ENCODE measurements at places on chromosomes 2 and 18. TPM values are rescaled to one million over a fixed set of nuclear protein-coding genes. Genes with fewer than 3 reads are reported as not detected.

Gene BCL2L11
- 47.2 TPM for total RNA-seq

Gene RPRM
- not detected for total RNA-seq

Gene KCTD1
- 2.8 TPM for total RNA-seq

- H3K27me3 ChIP-seq: peaks cover 29% of the 10 kb centered on the region
- DNase-seq: no peak
- no peaks in the 10 kb centered on the region for H3K36me3 ChIP-seq
- H3K4me1 ChIP-seq: no peaks in the 10 kb centered on the region
- no peak overlapping the region for H3K4me3 ChIP-seq
Measured at GRCh38 chr2:50347358-50348044, 684.4 kb downstream of the NRXN1 start.

DNA sequence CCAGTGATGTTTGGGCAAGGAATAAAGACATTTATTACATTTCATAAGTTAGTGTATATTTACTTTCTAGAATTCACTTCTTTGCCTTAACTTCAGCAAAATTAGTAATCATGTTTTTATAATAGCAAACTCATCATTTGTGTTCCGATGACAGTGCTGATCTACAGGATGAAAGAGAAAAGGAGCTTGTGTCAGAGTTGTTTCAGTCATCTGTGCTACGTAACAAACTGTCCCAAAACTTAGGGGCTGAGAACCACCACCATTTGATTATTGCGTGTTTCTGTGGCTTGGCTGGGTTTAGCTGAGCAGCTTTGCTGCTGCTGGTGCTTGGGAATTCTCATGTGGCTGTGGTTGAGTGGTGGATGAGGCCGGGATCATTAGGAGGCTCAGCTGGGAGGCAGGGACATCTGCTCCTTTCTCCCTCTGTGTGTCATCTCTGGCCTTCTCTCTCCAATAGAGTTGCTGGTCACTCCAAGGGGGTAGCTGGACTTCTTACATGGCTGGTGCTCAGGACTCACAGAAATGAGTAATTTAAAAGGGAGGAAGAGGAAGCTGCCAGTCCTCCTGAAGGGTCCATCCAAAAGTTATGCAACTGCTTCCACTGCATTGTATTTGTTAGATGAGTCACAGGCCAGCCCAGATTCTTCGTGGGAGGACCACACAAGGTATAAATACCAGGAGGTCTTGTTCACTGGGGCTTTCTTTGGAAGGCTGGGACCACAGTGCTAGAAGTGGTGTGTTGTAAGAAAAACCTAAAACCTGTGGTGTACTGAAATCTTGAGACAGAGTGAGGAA is 43.4 kb upstream of the HAAO start:
- H3K4me1 ChIP-seq: peaks cover 2% of the 10 kb centered on the region
- DNase-seq: no peak
- no peaks in the 10 kb centered on the region for H3K36me3 ChIP-seq
- no peak overlapping the region for H3K4me3 ChIP-seq
- H3K27me3 ChIP-seq: no peaks in the 10 kb centered on the region

DNA sequence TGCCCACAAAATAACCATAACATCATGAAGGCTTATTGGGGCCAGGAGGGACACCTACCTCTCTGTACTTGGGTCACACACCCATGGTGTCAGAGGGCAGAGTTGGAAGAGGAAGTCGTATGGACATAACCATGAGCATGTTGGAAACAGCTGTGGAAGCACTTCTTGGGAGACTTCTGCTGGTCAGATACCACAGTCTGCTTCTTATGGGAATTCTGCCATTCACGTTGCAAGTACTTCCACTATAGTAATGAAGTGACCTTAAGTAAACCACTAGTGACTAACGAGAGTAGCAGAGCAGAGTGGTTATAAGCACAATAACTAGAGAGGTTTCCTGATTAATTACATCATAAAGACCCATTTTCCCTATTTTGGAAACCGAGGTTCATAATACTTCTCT is 61.1 kb upstream of the TFPI start:
- no peaks in the 10 kb centered on the region for H3K4me1 ChIP-seq
- H3K4me3 ChIP-seq: no peak overlapping the region
- DNase-seq: no peak
- no peaks in the 10 kb centered on the region for H3K36me3 ChIP-seq
- H3K27me3 ChIP-seq: no peaks in the 10 kb centered on the region

DNA sequence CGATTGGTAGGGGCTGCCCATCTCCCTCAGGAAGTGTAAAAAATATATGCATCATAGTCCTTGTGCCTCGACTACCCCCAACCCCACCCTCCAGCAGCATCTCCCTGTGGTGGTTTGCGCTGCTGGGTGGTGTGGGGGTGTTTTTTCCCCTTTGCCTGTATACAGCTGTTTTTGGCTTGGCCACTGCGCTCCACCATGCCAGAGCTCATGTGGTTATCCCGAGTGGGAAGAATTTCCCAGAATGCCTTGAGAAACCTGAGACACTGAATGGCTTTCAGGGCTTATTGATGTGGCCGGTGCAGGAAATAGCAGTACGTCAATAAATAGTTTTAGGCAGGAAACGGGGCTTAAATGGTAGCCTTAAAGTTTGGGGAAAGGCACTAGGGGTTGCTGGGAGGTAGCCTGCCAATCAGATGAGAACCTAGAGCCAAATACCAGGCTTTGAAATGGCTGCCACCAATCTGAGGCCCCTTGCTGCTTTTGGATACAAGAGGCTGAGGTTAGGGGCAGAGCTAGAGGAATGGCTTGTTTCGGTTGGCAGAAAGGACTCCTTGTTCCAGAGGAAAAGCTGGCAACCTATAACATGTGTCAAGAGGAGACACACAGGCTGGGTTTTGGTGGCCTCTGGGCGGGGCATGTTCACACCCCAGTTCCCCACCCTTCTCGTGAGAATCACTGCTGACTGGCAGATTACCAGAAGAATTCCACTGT is 144.1 kb downstream of the SMAD7 start:
- no peaks in the 10 kb centered on the region for H3K27me3 ChIP-seq
- H3K27ac ChIP-seq: peak overlapping the region; percentile 74
- peak overlapping the region; percentile 43 for H3K4me3 ChIP-seq
- H3K36me3 ChIP-seq: no peaks in the 10 kb centered on the region
- H3K4me1 ChIP-seq: peaks cover 29% of the 10 kb centered on the region
- no peak for DNase-seq

DNA sequence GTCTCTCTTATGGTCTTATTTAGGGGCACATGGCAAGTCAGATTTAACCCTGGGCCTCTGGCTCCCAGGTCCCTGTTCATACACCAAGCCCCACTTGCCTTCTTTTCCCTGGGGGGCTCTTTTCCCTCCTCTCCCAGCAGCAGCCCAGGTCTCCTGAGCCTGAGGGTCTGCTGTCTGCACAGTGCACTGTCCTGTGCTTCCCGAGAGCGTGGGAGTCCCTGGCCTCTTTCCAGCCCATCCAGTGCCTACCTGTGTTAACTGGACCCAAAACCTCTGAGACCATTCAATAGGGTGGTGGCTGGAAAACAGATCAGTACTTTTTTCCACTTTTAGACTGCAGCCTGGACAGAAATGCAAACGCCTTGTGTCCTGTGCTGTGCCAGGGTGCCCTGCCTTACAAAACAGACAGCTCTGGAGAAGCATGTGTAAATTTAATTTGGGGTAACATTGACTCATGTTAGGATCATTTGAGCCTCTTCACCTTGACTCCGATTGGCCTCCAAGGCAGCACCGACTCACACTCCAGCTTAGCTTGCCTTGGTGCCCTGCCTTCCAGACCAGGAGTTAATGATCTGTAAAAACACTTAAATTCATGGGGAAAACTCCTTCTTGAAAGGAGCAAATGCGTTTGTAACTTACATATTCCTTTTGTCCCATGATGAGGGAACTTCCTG is 34.3 kb downstream of the TWIST2 start:
- H3K4me3 ChIP-seq: no peak overlapping the region
- peaks cover 64% of the 10 kb centered on the region for H3K27me3 ChIP-seq
- no peak overlapping the region for H3K27ac ChIP-seq
- DNase-seq: no peak

GRCh38 chr2:191174442-191174841 is 23.6 kb upstream of the STAT4 start:
- peaks cover 18% of the 10 kb centered on the region for H3K4me1 ChIP-seq
- peaks cover 12% of the 10 kb centered on the region for H3K27me3 ChIP-seq
- no peak for DNase-seq
- no peak overlapping the region for H3K4me3 ChIP-seq
- no peak overlapping the region for H3K27ac ChIP-seq

DNA sequence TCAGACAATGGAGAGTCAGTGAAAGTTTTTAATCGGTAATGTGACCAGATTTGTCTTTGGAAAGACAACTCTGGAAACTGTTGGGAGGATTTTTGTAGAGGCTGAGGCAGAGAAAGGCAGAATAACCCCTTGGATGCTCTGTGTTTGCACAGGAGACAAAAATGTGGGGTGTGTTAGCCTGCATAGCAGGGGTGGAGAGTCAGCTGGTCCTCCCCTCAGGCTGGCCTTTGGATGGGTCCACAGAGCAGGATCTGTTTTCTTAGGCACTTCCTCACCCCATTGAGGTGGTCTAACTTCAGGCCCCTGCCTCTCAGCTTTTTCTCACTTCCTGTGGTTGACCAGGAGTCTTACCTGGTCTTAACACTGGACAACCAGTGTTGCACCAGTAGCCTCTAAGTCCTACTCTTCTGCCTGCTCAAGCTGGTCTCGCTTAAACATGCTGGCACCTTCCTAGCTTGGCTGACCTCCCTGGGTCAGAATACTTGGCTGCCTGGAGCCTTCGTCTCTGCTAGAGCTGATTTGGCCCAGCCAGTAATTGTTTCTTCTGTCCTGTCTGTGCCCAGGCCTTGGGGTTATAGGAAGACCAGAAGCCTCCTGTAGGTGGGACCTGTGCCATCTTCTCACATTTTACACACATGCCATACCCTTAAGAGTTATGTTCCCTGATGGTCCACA is 259.8 kb upstream of the RASGRP3 start:
- no peaks in the 10 kb centered on the region for H3K36me3 ChIP-seq
- H3K27me3 ChIP-seq: no peaks in the 10 kb centered on the region
- DNase-seq: no peak
- H3K4me1 ChIP-seq: peaks cover 2% of the 10 kb centered on the region

- H3K27me3 ChIP-seq: peaks cover 4% of the 10 kb centered on the region
- peak overlapping the region; percentile 52 for H3K4me3 ChIP-seq
- DNase-seq: no peak
- H3K27ac ChIP-seq: peak overlapping the region; percentile 0
- H3K36me3 ChIP-seq: peaks cover 4% of the 10 kb centered on the region
- peaks cover 18% of the 10 kb centered on the region for H3K4me1 ChIP-seq
Measured at GRCh38 chr2:102138331-102138730, 4.2 kb upstream of the IL1R1 start.

- no peaks in the 10 kb centered on the region for H3K4me1 ChIP-seq
- H3K36me3 ChIP-seq: peaks cover 4% of the 10 kb centered on the region
- DNase-seq: no peak
- no peak overlapping the region for H3K4me3 ChIP-seq
Measured at GRCh38 chr2:13193900-13194299, 477.2 kb downstream of the TRIB2 start.

DNA sequence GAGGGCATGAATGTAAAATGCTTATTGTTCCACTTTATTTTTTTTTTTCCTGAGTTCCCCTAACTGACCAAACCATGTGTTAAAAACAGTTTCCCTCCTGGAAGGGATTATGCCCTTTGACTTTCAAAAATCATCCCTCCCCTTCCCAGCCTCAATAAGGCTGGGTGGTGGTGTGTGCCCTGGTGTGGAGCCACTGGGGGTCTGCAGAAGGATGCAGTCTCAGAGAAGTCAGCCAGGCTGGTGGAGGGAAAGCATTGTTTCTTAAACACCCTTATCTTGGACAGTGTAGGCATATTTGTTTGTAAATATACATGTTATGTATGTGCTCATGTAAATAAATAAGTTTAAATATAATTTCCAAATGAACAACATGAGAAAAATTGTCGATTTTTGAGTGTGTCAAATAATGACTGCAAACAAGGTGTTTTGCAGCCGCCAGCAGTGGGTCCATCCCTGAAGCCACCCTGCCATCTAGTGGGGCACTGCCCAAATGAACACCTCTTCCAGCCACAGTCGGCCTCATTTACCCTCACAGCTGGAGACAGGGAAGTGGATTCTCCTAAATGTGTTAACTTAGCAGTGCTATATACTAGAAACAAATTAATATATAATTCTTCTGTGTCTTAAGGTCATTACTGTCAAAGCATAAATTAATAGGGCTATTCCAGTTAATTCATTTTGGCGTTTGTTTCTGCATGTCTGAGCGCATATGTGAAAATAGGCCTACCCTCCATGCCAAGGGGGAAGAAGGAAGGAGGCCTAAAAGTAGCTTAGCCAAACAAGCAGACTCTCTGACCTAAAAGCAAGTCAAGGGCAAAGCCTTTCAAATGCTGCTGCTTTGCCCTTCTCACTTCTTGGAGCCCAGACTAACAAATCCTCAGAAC is 209.6 kb upstream of the PIK3C3 start:
- H3K27me3 ChIP-seq: no peaks in the 10 kb centered on the region
- no peak for DNase-seq
- H3K27ac ChIP-seq: no peak overlapping the region
- H3K36me3 ChIP-seq: no peaks in the 10 kb centered on the region
- H3K4me1 ChIP-seq: no peaks in the 10 kb centered on the region

GRCh38 chr2:61952288-61952687 is 46.8 kb downstream of the COMMD1 start:
- peaks cover 15% of the 10 kb centered on the region for H3K4me1 ChIP-seq
- no peak overlapping the region for H3K4me3 ChIP-seq
- DNase-seq: no peak
- H3K36me3 ChIP-seq: no peaks in the 10 kb centered on the region
- H3K27ac ChIP-seq: no peak overlapping the region
- H3K27me3 ChIP-seq: no peaks in the 10 kb centered on the region

- H3K27ac ChIP-seq: no peak overlapping the region
- no peak for DNase-seq
- no peak overlapping the region for H3K4me3 ChIP-seq
Measured at GRCh38 chr2:69917852-69918251, 2.9 kb downstream of the MXD1 start.

GRCh38 chr2:40321016-40321623 is 130.8 kb downstream of the SLC8A1 start:
- no peak overlapping the region for H3K27ac ChIP-seq
- H3K27me3 ChIP-seq: no peaks in the 10 kb centered on the region
- no peak overlapping the region for H3K4me3 ChIP-seq
- no peaks in the 10 kb centered on the region for H3K4me1 ChIP-seq
- no peaks in the 10 kb centered on the region for H3K36me3 ChIP-seq
- no peak for DNase-seq

GRCh38 chr18:46531482-46531881 is 125.5 kb downstream of the LOXHD1 start:
- no peak overlapping the region for H3K4me3 ChIP-seq
- H3K27me3 ChIP-seq: peaks cover 46% of the 10 kb centered on the region
- H3K27ac ChIP-seq: no peak overlapping the region
- H3K36me3 ChIP-seq: no peaks in the 10 kb centered on the region

DNA sequence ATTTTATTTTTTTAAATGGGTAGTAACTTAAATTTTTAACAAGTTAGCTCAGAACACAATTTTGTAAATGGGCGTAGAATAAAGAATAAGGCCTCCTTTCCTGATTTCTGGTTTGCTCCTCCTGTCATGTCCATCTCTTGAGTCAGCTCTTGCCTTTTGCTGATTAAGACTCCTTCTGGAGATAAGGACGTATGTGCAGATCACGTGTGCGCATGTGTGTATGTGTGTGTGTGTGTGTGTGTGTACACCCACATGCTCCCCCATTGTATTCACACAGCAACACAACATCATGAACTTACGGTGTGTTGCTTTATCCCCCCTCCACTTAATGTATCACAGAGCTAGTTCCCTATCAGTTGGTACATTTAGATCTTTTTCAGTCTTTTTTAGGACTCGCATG is 182.9 kb downstream of the PRKCE start:
- H3K27ac ChIP-seq: no peak overlapping the region
- no peak for DNase-seq
- no peaks in the 10 kb centered on the region for H3K36me3 ChIP-seq
